ENCODE measurements at places on chromosomes 2 and 18. TPM values are rescaled to one million over a fixed set of nuclear protein-coding genes. Genes with fewer than 3 reads are reported as not detected.
A peak's percentile ranks its signal among the peaks of the same experiment; 100 is the strongest.

EXOC6B gene
- total RNA-seq = 54.3 TPM

ABCG5 gene
- not detected for total RNA-seq

PRKAG3 gene
- not detected for total RNA-seq

LIMS3 gene
- 0.72 TPM for total RNA-seq

MYO5B gene
- 16.8 TPM for total RNA-seq

SLC23A3 gene
- total RNA-seq = 0.65 TPM

UGT1A6 gene
- total RNA-seq = not detected

STARD6 gene
- not detected for total RNA-seq

ITGA6 gene
- total RNA-seq = 45.7 TPM

STON1 gene
- total RNA-seq = 12.1 TPM

SLC16A14 gene
- total RNA-seq = 11.6 TPM

ACMSD gene
- not detected for total RNA-seq

FEV gene
- not detected for total RNA-seq

- DNase-seq = no peak
These were observed 36.4 kb downstream of the LANCL1 start for GRCh38 chr2:210440206-210440605.

DNA sequence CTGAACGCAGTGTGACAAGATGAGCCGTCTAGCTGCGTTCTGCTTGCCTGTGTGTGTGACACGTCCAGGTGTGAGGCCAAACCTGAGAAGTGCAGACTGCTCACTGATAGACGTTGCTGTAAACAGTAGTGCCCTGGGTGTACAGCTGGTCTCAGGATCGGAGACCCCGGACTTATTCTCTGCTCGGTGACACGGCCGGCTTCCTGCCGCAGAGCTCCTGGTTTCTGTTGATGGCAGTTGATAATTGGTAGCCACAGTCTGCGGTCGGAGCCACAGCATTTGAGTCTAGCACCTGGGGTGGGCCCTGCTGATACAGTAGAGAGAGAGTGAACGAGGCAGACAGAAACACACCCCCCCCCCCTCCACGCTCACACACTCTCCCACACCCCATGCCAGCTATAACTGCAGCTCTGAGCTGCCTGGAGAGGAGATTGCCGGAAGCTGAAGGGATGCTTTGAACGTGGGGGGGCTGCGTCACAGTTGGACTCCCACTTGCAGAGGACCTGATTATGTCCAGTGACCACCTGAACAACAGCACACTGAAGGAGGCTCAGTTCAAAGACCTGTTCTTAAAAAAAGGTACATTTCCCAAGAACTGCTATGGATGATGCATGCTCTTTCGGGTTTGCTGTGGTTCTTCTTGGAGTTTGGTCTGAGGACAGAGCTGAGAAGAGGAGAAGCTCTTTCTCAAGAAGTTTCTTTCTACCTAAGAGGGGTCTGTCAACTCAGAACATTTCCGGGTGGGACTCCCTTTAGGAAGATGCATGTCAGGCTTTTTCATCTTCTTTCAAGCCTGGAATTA is 114.0 kb downstream of the FAM210A start:
- DNase-seq = peak; percentile 47

DNA sequence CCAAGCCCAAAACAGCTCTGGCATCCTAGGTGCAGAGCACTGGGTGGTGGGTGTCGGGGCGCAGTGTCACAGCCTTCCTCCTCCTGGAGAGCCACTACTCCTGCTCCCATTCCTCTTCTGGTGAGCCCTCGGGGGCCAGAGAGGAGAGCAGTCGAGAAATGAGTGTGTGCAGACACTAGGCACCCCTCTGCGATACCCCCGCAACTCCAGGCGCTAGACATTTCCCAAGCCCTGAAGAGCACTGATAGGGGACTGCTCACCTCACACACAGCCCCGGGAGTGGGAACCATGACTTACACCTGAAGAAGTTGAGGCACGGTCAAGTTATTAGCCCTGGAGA is 54.2 kb downstream of the FAM168B start:
- no peak for DNase-seq

- no peak for DNase-seq
These were observed 811.3 kb downstream of the CNTNAP5 start for GRCh38 chr2:124836416-124836815.

DNA sequence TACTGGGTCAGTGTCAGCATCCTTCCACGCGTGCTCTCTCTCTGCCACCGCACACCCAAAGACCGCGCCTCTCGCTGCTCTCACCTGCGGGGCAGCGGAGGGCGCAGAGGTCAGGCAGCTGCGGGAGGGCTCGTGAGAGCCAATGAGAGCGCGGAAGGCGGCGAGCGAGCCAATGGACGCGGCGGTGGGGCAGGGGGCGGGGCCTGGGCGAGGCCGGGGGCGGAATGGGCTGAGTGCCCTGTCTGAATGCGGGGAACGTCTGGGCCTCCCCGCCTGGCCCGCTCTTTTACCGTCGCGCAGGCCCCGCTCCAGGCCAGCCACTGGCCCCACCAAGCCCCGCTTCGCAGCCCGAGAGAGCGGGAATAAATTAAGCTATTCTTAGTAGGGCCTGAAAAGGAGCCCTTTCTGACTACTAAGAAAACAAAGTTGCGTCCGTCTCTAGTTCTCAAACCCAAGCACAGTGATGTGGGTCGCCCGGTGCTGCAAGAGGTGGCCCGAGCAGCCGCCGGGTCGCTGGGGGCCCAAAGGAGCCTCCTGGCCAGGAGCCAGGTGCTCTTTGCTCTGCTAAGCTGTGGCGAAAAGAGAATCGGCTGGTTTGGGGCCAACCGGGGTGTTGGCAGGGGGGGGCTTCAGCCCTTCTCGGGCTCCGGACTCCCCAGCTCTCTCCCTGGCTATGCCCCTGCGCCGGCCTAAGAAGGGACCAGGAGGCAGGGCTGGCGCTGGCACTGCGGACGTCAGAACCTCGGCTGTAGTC is 81.1 kb upstream of the GLI2 start:
- peak; percentile 85 for DNase-seq

- DNase-seq = no peak
These were observed 122.0 kb downstream of the ZNF521 start for GRCh38 chr18:25229920-25230319.

DNA sequence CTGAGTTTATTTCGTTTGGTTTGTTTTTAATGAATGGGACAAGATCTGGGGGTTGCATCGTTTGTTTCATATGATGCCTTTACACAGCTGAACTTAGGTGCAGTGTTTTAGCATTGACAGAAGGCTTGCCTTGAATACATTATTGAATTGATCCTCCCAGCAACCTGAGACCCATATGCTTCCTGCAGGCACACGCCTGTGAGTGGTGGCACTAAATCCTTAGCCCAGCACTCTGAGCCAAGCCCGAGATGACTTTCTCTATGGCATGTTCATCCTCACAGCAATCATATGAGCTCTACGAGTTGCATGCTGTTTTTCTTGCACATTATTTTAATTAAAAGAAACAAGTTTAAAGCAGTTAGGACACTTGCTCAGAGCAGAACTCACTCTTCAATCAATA is 47.8 kb upstream of the AGAP1 start:
- peak; percentile 14 for DNase-seq

- DNase-seq = no peak
These were observed 15.9 kb downstream of the SMAD7 start for GRCh38 chr18:48934723-48935432.

- DNase-seq = peak; percentile 38
These were observed 2.9 kb downstream of the ALPI start for GRCh38 chr2:232458661-232459418.

- DNase-seq = no peak
These were observed 35.9 kb downstream of the SF3B1 start for GRCh38 chr2:197398913-197399312.

DNA sequence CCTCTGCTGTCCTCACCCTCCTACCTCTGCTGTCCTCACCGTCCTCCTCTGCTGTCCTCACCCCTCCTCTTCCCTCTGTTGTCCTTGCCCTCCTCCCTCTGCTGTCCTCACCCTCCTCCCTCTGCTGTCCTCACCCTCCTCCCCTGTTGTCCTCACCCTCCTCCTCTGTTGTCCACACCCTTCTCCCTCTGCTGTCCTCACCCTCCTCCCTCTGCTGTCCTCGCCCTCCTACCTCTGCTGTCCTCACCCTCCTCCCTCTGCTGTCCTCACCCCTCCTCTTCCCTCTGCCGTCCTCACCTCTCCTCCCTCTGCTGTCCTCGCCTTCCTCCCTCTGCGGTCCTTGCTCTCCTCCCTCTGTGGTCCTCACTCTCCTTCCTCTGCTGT is 11.8 kb downstream of the GAD1 start:
- DNase-seq = no peak

GRCh38 chr2:212871597-212871996 is 279.8 kb downstream of the IKZF2 start:
- no peak for DNase-seq

DNA sequence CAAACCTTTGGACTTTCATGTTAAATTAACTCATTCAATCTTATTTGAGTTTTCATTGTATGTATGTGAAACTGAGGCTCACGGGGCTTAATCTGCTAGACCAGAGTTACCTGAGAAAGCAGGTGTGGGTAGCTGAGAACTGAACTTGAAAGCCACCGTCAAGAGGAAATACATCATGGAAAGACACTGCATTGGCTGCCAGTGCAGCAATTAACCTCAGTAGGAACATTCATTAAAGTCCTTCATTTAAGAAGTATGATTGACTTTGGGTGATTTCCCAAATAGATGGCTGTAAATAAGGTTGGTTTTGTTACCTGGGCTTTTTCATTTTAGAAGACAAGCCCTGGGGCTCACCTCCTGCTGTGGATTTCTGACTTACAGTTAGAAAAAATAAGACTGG is 36.5 kb upstream of the MGAT5 start:
- no peak for DNase-seq

GRCh38 chr2:154507186-154507585 is 191.3 kb upstream of the KCNJ3 start:
- no peak for DNase-seq

DNA sequence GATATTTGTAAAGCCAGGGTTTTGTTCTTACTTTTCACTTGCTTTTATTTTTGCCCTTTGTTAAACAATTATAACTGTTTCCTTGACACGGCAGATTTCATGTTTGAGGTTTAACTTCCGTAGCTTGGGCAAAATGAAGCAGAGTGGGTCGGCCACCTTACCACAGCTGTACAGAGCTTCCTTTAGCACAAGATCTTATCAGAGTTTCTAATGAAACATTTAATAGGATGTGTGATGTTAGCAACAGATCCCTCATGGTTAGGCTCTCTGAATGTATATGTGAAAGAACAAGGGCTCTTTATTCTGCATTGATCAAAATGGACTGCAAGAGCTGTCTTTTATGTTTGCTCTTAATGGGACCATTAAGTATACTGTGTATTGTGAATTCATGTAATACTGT is 22.3 kb downstream of the RNF125 start:
- no peak for DNase-seq

DNA sequence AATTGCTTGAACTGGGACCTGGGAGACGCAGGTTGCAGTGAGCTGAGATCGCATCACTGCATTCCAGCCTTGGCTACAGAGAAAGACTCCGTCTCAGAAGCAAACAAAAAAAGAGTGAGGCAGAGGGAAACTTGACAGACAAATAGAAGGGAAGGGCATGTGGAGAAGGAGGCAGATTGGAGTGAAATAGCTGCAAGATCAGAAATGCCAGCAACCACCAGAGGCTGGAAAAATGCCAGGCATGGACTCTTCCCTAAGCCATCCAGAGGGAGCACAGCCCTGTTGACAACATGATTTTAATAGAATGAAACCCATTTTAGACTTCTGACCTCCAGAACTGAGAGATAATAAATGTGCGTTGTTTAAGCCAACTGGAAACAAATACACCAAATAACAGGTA is 447.2 kb upstream of the SPHKAP start:
- no peak for DNase-seq

GRCh38 chr2:147430408-147430807 is 414.4 kb upstream of the ACVR2A start:
- no peak for DNase-seq

- DNase-seq = no peak
These were observed 20.0 kb downstream of the LRRFIP1 start for GRCh38 chr2:237647176-237648015.

DNA sequence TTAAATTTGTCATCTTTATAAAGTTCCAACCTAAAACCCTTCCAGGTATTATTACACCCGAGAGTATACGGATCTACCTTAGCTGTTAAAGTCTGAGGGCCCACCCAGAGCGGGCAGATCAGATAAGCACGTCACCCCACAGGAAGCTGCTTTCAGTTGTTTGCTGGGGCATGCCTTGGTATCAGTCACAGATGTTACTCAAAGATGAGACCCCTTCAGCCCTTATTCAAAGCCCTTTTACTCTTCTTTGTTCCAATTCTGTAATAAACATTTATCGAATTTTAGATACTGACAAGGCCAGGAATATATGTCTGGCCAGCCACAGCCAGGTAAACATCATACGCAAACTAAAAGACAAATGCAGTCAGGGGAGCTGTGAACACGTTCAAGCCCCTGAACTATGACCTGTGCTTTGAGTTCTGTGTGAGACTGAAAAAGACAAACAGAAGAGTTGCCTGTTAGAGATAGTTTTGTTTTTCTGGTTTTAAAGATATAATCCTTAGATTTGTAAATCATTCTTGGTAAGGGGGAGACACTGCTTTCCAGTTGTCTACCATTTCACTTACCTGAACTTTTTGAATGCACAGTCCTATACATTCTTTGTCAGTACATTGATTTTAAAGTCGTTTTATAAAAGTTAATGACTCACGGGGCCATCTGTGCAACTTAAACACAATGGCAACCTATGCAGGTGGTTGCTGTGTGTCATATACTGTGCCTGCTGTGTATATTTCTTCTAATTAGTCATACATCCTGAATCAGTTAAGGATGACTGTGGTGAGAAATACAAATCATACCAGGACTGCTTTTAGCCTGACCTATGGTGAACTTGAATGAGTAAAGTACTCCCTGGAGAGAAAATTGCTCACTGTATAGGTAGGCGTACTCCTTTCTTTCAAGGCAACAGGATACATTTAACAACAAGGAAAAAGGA is 100.5 kb upstream of the ITPRID2 start:
- no peak for DNase-seq

GRCh38 chr2:20195431-20196033 is 29.4 kb downstream of the SDC1 start:
- DNase-seq = no peak

GRCh38 chr18:78672862-78673446 is 306.7 kb upstream of the SALL3 start:
- no peak for DNase-seq

DNA sequence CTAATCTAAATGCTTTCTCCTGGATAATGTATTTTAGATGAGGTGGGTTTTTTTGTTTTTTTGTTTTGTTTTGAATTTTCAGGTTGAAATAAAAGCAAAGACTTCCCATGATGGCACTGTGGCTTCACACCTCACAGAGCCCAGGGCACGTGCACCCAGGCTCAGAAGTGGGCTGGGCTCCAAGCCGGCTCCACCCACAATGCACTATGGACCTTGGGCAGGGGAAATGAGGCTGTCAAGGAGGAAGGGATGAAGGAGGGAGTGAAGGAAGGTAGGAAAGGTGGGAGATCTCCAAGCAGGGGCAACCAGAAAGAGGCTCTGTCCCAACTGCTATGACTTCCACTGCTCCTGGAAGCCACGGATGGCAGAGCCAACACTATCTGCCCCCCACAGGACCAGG is 60.4 kb downstream of the BIN1 start:
- peak; percentile 44 for DNase-seq
